ENCODE measurements at places on chromosomes 4 and X. TPM values are rescaled to one million over a fixed set of nuclear protein-coding genes. Genes with fewer than 3 reads are reported as not detected.

IL13RA2 gene
- total RNA-seq = 2.9 TPM

OPN1MW3 gene
- total RNA-seq = not detected

SLITRK2 gene
- 8.3 TPM for total RNA-seq

FABP2 gene
- total RNA-seq = not detected

SSX7 gene
- total RNA-seq = not detected

ARX gene
- not detected for total RNA-seq

MBNL3 gene
- 12.3 TPM for total RNA-seq

FAM9C gene
- not detected for total RNA-seq

NRK gene
- 15.9 TPM for total RNA-seq

SULT1E1 gene
- total RNA-seq = 218 TPM

GRCh38 chr4:184795214-184795844 is 30.4 kb downstream of the ACSL1 start:
- H3K36me3 ChIP-seq = peaks cover 3% of the 10 kb centered on the region
- H3K27ac ChIP-seq = no peak overlapping the region
- no peaks in the 10 kb centered on the region for H3K4me1 ChIP-seq
- no peaks in the 10 kb centered on the region for H3K27me3 ChIP-seq
- no peak overlapping the region for H3K4me3 ChIP-seq
- DNase-seq = no peak

DNA sequence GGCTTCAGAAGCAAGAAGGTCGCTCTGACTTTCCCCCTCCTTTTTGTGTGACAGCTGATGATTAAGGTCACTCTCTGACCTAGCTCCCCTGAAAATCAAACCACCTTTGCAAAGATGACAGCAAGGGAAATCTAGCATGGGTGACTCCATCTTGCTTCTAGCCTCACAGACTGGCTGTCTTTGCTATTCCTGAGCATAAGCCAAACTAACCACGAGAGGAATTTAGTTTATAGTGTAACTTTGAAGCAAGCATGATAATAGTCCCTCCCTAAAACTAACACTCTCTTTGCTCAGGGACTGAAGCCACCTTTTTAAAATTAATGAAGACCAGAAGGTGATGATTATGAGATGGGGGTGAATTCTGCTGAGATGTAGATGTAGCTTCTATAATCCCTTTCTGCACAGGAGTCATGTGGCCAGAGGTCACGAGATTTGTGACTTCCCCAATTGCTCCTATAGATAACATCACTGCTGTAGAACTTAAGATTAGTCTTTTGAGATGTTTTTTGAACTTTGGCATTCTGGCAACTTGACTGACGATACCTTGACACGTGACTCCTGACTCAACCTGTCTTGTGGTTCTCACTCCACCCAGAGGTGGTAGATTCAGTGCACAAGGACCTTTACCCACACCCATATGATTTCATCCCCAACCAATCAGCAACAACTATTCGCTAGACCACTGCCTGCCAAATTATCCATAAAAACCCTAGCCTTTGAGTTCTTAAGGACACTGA is 14.9 kb upstream of the PDE5A start:
- H3K4me3 ChIP-seq = no peak overlapping the region
- no peaks in the 10 kb centered on the region for H3K4me1 ChIP-seq
- no peak overlapping the region for H3K27ac ChIP-seq
- no peaks in the 10 kb centered on the region for H3K27me3 ChIP-seq
- no peak for DNase-seq
- H3K36me3 ChIP-seq = no peaks in the 10 kb centered on the region

DNA sequence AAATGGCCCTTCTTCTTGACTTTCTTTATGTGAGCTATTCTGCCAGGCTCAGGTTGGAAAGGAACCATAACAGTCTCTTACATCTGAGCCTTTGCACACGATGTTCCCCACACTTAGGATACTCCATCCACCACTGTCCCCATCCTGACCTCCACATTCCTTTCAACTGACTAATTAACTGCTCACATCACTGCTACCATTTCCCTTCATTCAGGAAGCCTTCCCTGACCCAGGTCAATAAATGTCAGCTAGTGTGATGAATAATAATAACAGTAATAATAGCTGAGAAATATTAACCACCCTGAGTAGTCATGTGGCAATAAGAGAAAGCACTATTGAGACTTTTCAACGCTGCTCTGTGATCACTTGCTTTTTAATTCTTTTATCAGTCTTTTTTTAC is 291.7 kb downstream of the KCNIP4 start:
- DNase-seq = no peak
- no peaks in the 10 kb centered on the region for H3K27me3 ChIP-seq
- no peaks in the 10 kb centered on the region for H3K36me3 ChIP-seq
- no peaks in the 10 kb centered on the region for H3K4me1 ChIP-seq

- no peak for DNase-seq
- no peak overlapping the region for H3K4me3 ChIP-seq
- no peaks in the 10 kb centered on the region for H3K4me1 ChIP-seq
- no peaks in the 10 kb centered on the region for H3K27me3 ChIP-seq
- H3K27ac ChIP-seq = no peak overlapping the region
These were observed 7.5 kb upstream of the GUCY1A1 start for GRCh38 chr4:155659176-155659575.

DNA sequence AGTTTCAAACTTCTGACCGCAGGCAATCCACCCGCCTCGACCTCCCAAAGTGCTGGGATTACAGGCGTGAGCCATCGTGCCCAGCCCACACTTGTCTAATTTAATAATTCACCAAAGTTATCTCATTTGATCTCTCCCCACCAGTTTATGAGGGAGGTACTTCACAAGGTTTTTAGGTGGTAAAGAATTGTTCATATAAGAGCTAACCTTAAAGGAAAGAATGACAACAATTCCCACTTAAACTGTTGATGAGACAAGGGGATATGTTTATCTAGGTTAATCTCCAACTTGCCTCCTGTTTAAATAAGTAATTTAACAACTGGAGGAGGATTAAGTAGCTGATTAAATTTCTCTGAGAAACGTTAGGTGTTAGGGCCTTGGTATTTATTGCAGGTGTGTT is 117.6 kb upstream of the CBLL2 start:
- H3K36me3 ChIP-seq = no peaks in the 10 kb centered on the region
- H3K4me1 ChIP-seq = no peaks in the 10 kb centered on the region

DNA sequence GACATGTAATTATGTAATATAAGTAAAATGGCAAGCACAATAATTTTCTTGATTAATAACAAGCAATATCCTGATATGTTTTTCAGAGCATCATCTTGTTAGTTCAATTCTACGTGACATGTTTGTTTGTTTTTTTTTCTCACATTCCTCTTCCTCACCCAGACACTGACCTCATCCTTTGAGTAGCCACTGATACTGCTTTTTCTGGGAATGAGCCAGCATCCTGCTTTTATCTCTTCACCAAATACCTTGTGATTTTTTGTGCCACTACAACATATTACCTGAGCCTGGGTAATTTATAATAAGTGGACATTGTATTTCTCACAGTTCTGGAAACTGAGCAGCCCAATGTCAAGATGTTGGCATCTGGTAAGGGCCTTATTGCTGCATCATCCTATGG is 484.0 kb downstream of the NAF1 start:
- no peak for DNase-seq
- no peak overlapping the region for H3K27ac ChIP-seq
- no peaks in the 10 kb centered on the region for H3K36me3 ChIP-seq

DNA sequence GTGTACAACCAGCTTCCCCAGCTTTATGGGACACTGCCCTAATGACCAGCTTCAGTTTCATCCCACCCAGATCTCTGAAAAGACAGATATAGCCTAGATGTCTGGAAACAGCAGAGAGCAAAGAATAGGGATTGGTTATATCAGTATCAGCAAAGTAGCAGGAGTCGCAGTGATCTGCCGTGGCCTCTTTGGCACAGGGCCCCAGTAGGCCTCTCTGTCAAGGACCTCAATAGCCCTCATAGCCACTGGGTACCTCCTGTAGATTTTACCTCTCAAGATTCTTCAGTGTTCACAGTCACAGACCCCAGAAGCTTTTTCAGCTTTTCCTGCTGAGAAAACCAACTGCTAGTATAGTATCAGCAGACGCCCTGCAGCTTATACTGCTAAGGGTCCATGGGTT is 104.6 kb downstream of the ARHGEF9 start:
- H3K4me3 ChIP-seq = no peak overlapping the region
- DNase-seq = no peak
- H3K36me3 ChIP-seq = peaks cover 2% of the 10 kb centered on the region
- no peaks in the 10 kb centered on the region for H3K4me1 ChIP-seq
- H3K27ac ChIP-seq = no peak overlapping the region

Data from spinal cord (tissue), 10 donors.